ENCODE measurements at places on chromosomes 7 and 10. TPM values are rescaled to one million over a fixed set of nuclear protein-coding genes. Genes with fewer than 3 reads are reported as not detected.

OR2A5 gene
- total RNA-seq: not detected

TMEM213 gene
- total RNA-seq: not detected

PSD gene
- total RNA-seq: 0.83 TPM

FKBP6 gene
- not detected for total RNA-seq

CCDC3 gene
- total RNA-seq: 189 TPM

CALML5 gene
- not detected for total RNA-seq

LRRC17 gene
- 11.1 TPM for total RNA-seq

ARHGEF35 gene
- 5.4 TPM for total RNA-seq

SPDYE2B gene
- total RNA-seq: not detected

LIPK gene
- not detected for total RNA-seq

SEMA3C gene
- 89.3 TPM for total RNA-seq

DPYSL4 gene
- 2.1 TPM for total RNA-seq

ZNF853 gene
- 8.1 TPM for total RNA-seq

GNGT1 gene
- total RNA-seq: not detected

USP54 gene
- total RNA-seq: 53.9 TPM

ATG9B gene
- total RNA-seq: not detected

HOXA7 gene
- 6.2 TPM for total RNA-seq

SEMA3A gene
- total RNA-seq: 10.9 TPM

DNA sequence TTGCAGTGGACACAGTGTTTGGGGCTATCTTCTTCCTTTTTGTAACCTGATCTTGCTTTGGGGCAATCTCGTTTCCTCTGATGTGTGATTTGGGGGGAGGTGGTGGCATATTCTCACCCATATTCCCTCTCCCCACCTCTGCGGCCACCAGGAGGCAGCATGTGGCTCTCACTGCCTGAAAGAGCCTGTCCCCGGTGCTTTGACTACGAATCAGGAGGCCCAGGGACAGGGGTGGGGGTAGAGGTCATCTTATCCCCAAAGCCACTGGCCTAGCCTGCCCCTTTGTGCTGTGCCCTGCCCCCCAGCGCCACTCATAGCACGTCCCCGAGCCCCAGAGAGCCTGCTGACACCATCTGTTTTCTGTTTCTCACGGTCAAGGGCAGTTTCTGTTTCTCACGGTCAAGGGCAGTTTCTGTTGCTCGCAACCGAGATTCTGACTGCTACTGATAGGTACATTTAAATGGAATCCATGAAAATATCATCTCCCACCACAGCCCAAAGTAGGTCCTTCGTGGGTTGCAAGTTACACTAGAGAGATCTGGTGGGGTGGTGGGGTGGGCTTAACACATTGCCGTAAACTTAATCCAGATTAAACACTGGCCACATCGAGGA lies 28.2 kb downstream of the PHYH start:
- no peak for DNase-seq

DNA sequence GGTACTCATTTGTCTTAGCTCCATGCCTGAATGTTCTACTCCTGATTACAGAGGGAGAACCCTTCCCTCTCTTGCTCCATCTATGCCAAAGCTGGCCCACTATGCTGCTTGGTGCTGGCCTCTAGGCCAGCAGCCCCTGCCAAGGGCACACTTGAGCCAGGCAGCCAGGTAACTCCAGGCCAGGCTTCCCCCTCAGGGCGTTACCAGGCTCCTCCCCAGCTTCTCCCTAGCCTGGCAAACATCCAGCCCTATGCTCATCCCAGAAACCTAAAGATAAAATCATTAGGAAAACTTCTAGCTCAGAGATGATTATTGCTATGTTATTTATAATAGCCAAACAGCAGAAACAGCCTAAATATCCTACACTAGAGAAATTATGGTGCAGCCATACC lies 103.7 kb downstream of the KCNMA1 start:
- DNase-seq: no peak

DNA sequence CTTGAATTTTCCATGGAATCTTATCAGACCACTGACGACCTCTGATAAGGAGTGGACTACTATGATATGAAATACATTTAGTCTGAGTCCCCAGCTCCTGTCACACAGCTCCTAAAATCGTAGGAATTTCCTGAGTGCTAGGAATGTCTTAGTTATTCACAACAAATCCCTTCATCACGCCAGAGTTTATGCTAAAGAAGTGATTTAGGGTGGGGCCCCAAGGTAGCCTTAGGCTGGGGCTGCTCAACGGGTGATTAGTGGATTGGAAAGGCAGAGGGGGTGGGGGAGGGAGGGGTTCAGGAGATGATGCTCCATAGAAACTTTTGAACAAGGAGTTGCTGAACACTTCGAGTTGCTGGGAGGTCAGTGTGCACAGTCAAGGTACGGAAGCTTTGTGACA lies 7.0 kb upstream of the TET1 start:
- DNase-seq: no peak

DNA sequence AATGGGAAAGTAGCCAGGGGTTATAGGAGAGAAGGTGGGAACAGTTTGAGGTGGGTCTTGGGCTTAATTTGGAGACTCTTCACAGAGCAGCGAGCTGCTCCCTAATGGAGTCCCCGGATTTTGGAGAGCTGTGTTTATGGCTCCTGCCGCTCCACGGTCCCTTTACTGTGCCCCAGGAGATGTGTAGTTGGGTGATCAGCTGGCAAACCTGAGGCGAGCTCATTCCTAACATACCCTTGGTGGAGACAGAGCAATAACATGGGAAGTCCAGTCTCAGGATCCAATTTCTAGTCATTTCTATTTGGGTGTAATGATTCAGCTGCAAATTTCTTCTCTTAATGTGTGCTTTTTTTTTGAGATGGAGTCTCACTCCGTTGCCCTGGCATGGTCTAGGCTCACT lies 1.5 kb downstream of the GARIN1A start:
- no peak for DNase-seq

DNA sequence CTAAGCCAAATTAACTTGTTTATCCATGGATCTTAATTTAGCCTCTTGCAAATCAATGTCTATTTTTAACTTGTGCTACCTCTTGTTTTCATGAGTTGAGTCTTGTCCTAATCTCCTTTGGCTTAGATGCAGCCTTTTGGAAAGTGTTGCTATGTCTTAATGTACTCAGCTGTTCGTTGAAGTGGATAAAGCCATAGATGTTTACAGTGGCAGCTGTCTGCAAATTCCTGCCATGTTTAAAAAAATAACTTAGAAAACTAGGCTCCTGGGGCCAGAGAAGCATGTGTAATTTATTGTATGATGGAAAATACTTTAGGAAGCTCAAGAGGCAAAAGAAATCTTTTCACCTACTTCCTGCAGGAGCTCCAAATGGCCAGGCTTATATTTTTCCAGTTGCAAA lies 253.1 kb upstream of the RHOBTB1 start:
- no peak for DNase-seq

DNA sequence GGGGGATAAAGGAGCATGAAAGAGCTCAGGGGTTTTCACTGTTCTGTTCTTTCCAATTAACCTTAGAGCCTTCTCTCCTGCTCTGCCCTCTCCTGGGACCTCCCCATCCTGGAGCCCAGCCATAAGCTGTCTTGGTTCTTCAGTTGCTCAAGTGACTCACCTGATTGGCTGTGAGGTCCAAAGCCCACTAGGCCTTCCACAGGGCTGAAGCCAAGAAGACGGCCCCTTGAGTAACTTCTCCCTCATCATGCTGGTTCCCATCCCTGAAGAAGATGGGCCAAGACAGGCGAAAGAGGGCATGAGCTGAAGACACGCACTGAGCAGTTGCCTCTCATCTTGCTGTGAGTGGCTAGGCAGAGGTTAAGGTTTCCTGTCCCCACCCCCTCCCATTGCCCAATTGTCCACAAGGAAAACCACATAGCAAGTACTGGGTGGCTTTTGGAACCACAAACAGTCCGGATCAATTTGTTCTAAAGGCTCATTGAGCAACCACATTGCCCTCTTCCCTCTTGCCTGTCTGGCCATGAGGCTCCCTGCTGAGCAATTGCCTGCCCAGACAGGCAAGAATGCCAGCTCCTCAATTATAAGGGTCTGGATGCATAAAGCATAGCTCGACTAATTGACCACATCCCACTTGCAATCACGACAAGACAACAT lies 43.9 kb upstream of the GPAM start:
- DNase-seq: no peak

- no peak for DNase-seq
Observed at GRCh38 chr10:119526621-119527592, 15.6 kb downstream of the RGS10 start.

DNA sequence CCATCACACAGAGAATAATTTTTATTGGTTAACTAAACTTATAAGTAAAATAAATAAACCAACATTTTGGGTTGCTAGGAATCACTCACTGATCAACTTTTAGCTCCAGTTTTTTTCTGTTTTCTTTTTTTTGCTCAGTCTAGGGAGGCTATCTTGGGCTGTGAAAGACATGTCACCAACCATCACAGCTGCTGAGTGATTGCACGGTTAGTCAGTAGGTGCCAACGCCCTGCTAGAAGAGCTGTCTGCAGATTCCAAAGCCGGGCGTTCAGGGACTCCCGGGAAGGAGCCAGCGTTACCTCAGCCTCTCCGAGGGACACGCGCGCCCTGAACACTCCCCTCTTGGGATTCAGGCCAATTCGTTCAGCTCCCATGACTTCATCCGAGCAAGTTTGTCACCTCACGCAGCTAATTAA lies 604 bp upstream of the STAM start:
- peak; percentile 88 for DNase-seq

DNA sequence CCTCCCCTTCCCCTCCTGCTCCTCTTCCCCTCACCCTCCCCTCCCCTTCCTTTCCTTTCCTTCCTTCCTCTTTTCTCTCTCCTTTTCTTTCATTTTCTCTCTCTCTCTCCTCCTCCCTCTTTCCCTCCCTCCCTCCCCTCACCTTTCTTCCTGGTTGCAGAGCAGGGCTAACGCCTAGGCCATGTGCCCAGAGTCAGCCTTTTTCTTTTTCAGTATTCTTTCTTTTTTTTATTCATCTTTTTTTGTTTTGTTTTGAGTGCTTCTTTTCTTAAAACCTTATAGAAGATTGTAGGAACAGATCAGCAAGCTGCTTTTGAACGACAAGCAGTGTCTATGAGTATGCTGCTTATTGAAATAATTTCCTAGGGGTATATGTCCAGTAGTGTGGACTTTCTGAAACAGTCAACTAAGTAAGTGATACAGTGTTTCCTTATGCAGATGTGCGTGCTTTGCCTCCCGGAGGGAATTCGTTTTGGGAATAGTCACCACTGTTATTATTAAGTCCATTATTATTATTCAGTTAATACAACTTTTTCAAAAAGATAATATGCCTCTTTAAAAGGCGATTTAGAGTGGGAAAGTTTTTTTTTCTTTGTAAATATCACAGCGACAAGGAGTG lies 219.2 kb downstream of the CAMK1D start:
- DNase-seq: no peak

GRCh38 chr7:109552017-109552416 lies 982.3 kb downstream of the DNAJB9 start:
- DNase-seq: no peak

- no peak for DNase-seq
Observed at GRCh38 chr7:15688911-15689310, 2.4 kb upstream of the MEOX2 start.

DNA sequence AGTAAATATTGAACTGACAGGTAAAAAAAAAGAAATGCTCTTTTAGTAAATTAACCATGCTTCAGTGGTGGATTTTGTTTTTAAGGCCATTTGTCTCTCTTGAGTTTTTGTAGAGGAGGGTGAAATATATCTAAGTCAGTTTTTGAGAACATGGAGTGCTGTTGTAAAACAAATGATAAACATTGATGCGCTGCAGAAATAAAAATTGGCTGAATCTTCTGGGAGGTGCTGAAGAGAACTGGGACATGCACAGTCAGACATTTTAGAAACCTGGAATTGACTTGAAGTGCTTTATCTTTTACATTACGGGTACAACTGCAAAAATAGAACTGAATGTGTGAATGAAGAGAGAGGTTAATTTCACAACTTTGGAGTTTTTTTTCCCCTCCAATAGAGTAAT lies 203.0 kb upstream of the HDAC9 start:
- DNase-seq: no peak

DNA sequence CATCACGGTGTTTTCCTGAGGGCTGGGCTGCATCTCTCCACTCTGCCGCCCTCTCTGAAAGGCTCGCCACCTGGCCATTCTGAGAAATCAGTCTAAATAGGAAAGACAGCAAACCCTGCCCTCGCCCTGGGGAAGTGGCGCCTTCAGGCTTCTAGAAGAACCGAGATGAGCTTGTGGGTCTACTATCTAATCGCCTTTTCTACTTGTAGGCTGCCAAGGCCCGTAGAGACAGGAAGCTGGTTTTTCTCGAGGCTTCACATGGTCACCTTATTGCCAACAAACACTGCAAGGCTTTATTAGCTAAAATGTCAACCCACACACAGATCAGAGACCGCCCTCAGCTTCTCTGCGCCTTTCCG lies 21.4 kb downstream of the LAT2 start:
- no peak for DNase-seq

- DNase-seq: no peak
Observed at GRCh38 chr7:27514861-27515260, 147.8 kb downstream of the HIBADH start.

DNA sequence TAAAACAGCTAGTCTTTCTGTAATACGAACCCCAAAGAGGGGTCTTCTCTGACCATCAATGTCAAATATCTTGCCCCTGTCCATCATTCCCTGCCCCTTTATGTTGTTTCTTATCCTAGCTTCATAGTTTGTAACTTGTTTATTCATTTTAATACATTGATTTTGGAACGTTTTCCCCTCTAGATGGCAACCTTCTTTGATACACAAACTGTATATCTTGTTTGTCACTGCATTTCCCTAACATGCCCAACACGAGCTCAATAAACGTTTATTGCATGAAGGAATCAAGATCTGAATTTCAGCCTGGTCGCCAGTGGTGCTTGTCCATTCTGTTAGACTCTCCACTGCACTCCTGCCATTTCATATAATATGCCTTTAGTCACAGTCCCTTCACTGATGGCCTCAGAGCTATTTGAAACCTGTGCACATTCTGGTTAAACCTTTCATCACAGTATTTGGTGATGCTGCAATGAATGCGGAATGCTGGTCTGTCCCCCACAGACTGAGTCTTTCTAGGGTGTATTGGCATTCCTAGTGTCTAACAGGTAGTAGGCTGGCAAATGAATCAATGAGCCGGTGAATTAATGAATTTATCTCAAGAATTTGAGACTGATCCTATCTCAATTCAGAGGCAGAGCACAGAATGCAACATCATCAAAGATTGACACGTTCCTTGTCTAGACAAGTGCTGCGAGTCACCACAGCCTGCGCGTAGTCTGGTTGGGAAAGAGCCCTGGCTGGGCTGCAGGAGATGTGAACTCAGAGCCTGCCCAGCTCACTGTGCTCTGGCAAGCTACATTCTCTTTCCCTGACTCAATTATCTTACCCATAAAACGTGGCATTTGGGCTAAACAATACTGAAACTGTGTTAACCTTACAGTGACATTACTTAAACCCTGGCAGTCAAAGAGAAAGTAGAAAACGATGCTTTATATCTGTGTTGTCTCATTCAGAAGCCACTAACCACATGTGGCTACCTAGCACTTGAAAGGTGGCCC lies 55.2 kb upstream of the FRMD4A start:
- DNase-seq: no peak

GRCh38 chr10:76432016-76433012 lies 1000.9 kb downstream of the LRMDA start:
- no peak for DNase-seq

DNA sequence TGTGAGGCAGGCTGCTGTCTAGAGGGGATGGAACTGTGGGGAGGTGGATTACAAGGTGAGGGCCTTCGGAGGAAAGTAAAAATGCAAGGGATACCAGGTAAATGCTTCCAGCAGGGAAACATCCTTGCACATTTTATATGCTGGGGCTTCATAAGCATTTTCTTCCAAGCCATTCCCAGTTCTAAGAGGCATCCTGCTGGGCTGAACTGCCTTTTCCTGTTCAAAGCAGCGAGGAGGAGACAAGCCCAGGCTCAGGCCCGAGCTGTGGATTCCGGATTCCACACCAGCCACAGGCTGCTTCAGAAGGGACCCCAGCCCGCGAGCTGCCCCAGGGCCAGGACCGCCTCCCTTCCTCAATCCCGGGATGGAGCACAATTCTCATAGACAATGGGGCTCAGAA lies 249.7 kb downstream of the TNS3 start:
- DNase-seq: no peak
